ENCODE measurements at places on chromosomes 4 and X. TPM values are rescaled to one million over a fixed set of nuclear protein-coding genes. Genes with fewer than 3 reads are reported as not detected.

EVC2 gene
- 18.0 TPM for total RNA-seq

DNA sequence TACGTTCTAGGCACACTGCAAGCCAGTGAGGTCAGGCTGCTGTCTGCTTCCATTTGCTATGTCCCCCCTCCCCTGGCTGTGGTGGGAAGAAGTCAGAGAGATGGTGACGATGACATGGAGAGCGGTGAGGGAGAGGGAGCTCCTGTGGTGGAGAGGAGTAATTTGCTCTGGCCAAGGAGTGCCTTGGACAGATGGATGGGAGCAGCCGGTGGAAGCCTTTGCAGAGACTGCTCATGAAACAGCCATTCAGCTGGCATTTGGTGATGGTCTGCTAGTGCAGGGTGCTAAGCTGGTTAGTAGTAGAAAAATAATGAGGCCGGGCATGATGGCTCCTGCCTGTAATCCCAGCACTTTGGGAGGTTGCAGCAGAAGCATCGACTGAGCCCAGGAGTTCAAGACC is 124.1 kb downstream of the FHDC1 start:
- DNase-seq = peak; percentile 43

DNA sequence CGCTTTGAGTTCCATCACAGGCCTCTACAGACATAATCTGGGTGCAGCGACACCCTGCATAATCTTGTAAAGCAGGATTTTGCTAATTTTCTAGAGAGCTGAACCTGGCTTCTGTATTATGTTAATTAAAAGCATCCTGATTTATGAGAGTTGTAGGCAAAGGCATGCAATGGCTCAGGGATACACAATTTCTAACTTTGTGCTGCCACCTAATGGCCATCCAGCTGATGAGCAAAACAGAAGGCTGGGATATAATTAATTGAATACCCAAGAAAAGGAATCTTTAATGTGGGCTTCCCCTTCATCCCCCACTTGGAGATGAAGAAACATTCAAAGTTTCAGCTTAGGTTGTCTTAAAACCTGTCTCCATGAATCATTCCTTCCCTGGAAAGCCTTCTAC is 78.1 kb downstream of the BMP15 start:
- DNase-seq = no peak

ARHGEF6 gene
- total RNA-seq = 21.7 TPM

KCNE5 gene
- total RNA-seq = 0.29 TPM

GRCh38 chr4:26105337-26105736 is 191.3 kb downstream of the SMIM20 start:
- DNase-seq = peak; percentile 39

- no peak for DNase-seq
Observed at GRCh38 chrX:136061696-136062095, 76.5 kb downstream of the SLC9A6 start.

GRCh38 chr4:152626790-152627189 is 53.0 kb downstream of the TMEM154 start:
- DNase-seq = no peak

DNA sequence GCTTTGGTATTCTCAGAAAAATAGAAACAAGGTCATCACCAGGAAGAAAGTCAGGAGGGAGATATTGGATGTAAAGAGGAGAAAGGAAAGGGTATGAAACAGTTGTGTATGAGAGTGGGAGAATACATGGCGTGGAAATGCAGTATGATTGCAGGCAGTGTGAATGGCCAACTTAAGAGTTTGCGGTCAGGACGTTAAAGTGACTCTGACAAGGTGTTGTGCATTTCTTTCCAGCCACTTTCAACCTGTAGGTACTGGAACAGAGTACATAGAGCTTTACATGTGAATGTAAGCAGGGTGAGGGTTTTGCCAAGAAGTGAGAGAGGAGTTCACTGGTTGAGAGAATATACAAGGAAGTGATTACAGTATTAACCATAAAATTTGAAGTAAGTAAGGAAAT is 15.7 kb downstream of the ATP10D start:
- DNase-seq = no peak

FAT4 gene
- 12.1 TPM for total RNA-seq

COX7B gene
- 205 TPM for total RNA-seq

- no peak for DNase-seq
Observed at GRCh38 chrX:50470103-50471031, at the start of gene DGKK. Gene DGKK (minus strand): TSS chrX:50470825. CDS start chrX:50470678, 147 bp downstream.

DNA sequence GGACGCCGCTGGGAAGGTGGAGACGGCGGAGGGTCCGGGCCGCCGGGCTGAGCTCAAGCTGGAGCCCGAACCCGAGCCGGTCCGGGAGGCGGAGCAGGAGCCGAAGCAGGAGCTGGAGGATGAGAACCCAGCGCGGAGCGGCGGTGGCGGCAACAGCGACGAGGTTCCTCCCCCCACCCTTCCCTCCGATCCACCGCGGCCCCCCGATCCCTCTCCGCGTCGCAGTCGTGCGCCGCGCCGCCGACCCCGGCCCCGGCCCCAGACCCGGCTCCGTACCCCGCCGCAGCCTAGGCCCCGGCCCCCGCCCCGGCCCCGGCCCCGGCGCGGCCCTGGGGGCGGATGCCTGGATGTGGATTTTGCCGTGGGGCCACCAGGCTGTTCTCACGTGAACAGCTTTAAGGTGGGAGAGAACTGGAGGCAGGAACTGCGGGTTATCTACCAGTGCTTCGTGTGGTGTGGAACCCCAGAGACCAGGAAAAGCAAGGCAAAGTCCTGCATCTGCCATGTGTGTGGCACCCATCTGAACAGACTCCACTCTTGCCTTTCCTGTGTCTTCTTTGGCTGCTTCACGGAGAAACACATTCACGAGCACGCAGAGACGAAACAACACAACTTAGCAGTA is 483 bp downstream of the USP27X start:
- no peak for DNase-seq

GRCh38 chr4:157043131-157043530 is 32.8 kb upstream of the GLRB start:
- DNase-seq = peak; percentile 73

DNA sequence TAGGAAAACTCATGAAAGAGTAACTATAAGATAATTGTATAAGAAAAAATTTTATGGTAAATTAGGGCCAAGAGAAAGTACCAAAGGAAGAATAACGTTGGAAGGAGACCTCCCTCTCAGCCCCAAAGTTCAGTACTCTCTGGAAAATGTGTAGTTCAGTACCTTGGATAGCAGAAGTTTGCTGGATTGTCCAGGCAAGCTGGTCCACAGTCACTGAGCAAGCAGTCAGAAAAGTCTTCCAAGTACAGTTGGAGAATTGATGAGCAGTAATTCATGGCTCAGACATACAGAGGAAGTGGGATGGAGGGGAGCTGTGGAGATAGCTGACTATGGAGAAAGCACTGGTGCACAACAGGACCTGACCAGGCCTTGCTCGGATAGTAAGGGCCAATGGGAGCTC is 598.2 kb upstream of the NDST4 start:
- no peak for DNase-seq

GRCh38 chrX:136179133-136179532 is 31.8 kb downstream of the FHL1 start:
- no peak for DNase-seq

FGF5 gene
- total RNA-seq = 9.0 TPM

RTL9 gene
- total RNA-seq = 0.11 TPM

GRCh38 chr4:2332201-2332975 is 70.5 kb upstream of the MXD4 start:
- no peak for DNase-seq

GRCh38 chrX:56231537-56232090 is 542 bp upstream of the KLF8 start:
- no peak for DNase-seq

NDST3 gene
- total RNA-seq = not detected

GRCh38 chr4:67122029-67122428 is 423.3 kb downstream of the CENPC start:
- peak; percentile 54 for DNase-seq

GRCh38 chrX:28126886-28127285 is 145.6 kb upstream of the DCAF8L1 start:
- no peak for DNase-seq

ZC4H2 gene
- total RNA-seq = 10.2 TPM

BBS12 gene
- total RNA-seq = 5.5 TPM

DNA sequence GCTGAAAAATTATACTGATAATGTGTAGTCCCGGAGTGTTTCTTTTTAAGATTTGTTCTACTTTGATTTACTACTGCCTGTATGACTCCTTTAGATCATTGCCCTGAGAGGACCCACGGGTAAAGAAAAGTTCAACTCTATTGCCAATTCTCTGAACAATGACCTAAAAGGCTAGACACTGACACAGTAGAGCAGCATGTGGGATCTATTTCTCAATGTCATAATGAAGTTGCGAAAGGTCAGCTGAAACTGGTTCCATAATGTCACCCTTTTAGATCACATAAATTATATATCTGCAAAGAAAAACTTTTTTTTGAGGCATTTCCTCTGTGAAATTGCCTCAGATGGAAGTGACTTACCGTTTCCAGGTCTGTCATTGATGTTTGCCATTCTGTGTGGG is 67.4 kb downstream of the GLRB start:
- DNase-seq = no peak

LRP2BP gene
- total RNA-seq = 0.45 TPM
